ENCODE measurements at places on chromosomes 7 and 10.

DNA sequence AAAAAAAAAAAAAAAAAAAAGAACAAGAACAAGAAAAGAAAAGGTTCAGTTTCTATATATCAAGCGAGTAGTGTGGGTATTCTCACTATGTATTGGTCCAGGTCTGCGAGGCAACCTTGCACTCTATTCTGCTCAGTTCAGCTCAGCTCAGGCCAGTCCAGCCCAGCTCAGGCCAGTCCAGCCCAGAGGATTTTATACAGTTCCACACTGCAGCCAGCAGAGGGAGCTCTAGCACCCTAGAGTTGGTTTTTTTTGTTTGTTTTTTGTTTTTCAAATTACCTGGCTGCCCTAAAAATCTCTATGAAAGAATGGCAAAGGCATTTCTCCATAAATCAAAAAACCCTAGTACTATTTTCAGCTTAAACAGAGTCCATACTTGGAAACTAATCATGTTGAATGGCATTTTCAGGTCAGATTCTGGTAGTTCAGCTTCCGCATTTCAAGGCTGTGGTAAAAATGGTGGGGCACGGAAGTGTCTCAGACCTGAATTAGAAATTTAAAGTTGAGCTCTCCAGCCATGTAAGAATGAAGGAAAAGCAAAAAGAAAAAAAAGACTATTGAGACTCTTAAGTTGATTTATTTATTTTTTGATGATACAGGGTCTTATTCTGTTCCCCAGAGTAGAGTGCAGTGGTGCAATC is 55.2 kb upstream of the GSDME start:
- no peak for DNase-seq

DNA sequence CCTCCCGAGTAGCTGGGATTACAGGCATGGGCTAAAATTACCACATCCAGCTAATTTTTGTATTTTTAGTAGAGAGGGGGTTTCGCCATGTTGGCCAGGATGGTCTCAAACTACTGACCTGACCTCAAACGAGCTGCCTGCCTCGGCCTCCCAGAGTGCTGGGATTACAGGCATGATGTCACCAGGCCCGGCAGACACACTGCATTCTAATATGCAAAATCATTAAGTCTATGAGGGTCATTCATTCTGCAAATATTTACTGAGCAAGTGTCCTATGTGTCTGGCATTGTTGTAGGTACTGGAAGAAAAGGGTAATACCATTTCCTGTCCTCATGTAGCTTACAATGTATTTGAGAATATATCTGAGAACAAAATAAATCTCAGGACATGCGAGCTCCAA is 2.7 kb downstream of the PUS7 start:
- DNase-seq, result no peak

GRCh38 chr10:77922055-77922454 is 4.5 kb downstream of the DLG5 start:
- no peak for DNase-seq

DNA sequence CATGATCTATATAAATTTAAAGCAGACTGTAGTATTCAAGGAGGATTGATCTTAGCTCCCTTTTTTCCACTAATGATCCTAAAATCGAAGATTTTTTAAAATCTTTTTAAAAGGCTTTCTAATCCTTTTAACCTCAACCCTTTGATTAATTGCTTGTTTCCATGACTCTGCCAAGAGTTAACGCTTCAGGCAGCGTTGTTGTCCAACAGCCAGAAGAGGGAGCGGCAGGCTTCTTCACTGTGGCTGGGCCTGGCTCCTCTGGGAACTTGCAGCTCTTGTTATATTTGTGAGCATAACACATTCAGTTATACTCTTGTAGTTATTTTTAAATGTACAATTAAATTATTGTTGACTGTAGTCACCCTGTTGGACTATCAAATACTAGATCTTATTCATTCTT is 26.3 kb downstream of the CRCP start:
- no peak for DNase-seq

DNA sequence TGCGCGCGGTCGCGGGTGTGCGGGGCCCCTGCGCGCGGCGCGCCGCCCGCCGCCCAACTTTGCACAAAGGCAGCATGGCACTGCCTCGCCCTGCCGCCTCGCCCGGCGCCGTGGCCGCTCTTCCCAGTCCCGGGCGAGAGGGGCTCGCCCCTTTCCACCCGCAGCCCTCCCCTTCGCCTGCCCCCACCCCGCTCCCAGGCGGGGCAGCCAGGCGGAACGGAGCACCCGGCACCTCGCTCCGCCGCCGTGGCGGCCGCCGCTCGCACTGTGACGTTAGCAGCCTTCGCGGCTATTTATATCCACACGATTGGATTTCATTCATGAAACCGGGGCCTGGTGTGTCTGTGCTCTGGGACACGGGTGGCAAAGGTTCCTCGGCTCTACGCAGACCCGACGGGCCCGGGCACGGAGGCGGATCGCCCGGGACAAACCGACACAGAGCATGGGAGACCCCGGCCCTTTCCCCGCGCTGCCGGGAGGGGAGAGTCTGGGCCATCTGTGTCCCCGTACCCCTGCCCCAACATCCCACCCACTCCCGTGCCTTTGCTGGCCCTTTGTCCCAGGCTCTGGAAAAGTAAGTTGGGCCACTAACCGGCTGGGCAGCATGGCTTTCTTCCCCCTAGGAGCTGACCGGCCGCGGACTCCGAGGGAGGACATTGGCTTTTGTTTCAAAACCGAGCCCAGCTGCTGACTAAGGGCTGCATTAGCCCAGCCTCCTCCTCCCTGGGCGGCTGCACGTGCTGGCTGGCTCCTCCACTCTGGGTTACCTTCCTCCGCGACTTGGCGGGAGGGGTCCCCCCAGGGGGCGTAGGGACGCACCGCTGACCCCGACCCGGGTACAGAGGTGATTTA is at the start of gene RHOBTB1:
RHOBTB1 (minus strand) TSS at position 128 of the 852 bp plus-strand sequence. CDS start 32,643 bp downstream, outside the sequence.
- DNase-seq, result peak; percentile 19

GRCh38 chr10:126208726-126209302 is 179.5 kb downstream of the ADAM12 start:
- no peak for DNase-seq

GRCh38 chr10:126580873-126581647 is 89.4 kb downstream of the C10orf90 start:
- DNase-seq, result no peak

GRCh38 chr7:25006276-25006675 is 26.3 kb upstream of the OSBPL3 start:
- DNase-seq, result no peak

DNA sequence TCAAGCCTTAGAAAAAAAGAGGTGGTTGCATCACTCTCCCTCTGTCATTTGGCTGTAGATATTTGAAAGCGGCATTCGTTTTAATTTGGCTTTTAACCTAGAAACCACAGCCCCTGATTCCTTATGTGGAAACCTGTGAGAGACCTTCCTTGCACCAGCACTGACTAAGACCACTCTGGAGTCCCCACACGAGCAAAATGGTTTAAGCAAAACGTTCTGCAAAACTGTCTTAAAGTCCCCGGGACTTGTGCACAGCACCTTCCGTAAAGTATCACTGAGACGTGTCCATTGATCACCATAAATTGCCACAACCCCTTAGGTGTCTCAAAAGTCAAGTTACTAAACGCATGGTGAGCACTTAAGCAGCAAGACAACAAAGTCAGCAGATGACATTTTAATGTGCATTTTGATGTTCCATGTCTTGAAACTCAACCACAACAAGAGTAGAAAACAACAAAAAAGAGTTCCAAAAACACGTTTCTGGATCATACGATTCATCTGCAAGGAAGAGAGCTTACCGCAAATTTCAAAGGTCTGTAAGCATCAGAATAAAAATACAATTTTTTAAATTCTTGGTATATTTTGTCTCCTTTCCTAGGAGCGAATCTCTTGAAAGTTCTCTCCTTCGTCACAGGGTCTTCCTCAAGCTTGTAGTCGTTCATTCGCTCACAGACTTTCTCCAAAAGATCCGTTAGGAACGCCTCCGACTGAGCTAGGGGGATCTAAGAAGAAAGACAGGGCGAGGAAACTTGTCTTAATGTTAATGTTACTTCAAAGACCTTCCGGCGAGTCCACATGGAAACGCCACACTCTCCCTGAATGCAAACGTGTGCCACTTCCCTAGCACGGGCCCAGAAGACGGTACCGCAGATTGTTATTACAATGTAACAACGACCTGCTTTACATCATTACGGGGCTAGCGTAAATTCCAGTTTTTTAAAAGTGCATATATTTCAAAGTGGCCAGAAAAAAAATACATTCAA is 37.7 kb downstream of the CNPY1 start:
- DNase-seq, result no peak

GRCh38 chr7:103791894-103792293 is 197.6 kb downstream of the RELN start:
- DNase-seq, result no peak

GRCh38 chr7:32588657-32589056 is 93.4 kb downstream of the AVL9 start:
- DNase-seq, result no peak

DNA sequence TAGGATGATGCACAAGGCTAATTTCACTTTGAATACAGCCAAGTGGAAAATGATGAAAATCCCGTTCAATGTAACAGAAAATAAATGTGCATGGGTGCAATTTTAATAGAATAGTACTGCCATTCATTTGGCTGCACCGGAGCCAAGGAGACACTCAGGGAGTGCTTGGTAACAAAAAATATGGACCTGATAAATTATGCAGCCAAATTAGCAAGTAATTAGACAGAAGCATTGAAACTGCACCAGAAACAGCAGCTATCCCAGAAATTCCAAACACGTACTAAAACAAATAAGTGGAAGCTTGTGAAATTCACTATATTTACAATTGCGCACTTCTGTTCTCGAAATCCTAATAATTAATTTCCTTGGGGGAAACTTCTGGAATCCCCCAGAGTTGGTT is 31.5 kb downstream of the ST8SIA6 start:
- no peak for DNase-seq

DNA sequence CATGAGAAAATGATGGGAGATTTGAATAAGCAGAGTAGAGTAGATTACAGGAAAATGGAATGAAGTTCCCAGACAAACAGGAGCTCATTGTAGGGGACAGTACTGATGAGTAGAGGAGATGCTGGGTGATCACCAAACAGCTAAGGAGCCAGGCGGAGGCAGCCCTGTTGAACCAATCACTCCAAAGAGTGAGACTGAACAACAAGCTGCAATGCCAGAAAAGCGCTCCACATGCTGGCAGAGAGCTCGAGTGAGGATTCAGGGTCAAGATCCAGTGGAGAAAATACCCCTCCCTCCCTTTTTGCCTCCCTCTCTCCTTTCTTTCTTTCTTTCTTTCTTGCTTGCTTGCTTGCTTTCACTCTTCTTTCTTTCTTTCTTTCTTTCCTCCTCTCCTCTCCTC is 133.3 kb downstream of the PFKFB3 start:
- DNase-seq, result no peak

Data from NCI-H446 treated with DMSO at 0.1 percent for 48 hours (cell line).